Anterior cingulate cortex (tissue), 58 donors: ENCODE measurements at places on chromosomes 6 and 20.

DNA sequence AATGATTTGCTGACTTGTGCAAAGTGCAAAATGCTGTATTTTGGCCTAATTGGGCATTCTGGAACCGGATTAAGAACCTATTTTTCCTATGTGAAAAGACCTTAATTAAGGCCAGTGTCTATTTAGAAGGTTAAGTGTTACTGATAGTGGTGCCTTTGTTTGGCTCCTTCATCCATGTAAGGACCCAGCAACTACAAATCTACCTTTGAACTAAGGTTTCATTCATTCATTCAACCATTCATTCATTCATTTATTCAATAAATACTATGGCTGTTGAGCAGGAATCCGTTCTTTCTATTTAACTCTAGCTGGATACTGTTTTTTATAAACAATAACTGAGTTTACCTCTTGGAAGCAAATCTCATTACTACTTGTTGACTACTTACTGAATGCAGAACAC is 33.6 kb downstream of the MAPK14 start:
- DNase-seq: no peak

GRCh38 chr6:149567945-149568585 is 1.9 kb downstream of the GINM1 start:
- DNase-seq: no peak

DNA sequence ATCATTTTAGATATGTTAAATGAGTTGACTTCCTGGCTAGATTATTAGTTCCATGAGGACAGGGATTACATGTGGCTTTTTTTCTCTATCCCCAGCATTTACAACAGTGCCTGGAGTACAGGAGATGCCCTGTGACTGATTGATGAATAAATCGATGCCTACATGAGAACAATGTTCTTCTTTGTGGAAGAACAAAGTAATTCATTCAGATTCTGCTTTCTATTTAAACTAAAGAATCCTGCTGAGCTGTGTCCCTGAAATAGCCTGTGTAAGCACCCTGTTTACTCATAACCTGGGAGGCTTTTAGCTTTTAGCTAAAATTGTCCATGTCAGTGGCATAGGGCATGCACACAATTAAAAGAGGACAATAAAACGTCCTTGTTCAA is 125.1 kb upstream of the BTBD3 start:
- DNase-seq: no peak

DNA sequence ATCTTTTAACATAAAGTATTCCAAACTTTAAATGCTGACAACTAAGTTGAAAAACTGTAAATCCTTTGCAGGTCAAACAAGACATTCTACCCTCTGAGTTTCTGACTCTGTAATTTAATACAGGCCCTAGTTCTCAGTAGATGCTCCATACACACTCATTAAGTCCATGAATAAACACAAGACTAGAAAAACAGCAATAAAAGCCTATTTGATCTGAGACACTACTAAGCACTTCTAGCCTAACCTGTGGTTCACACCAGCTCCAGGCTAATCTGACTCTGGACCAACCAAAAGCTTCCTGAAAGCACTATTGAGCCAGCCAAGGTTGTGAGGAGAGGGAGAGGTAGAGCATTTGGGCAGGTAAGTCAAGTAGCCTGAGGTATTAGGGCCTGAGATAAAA is 103.9 kb downstream of the EPM2A start:
- DNase-seq: no peak

DNA sequence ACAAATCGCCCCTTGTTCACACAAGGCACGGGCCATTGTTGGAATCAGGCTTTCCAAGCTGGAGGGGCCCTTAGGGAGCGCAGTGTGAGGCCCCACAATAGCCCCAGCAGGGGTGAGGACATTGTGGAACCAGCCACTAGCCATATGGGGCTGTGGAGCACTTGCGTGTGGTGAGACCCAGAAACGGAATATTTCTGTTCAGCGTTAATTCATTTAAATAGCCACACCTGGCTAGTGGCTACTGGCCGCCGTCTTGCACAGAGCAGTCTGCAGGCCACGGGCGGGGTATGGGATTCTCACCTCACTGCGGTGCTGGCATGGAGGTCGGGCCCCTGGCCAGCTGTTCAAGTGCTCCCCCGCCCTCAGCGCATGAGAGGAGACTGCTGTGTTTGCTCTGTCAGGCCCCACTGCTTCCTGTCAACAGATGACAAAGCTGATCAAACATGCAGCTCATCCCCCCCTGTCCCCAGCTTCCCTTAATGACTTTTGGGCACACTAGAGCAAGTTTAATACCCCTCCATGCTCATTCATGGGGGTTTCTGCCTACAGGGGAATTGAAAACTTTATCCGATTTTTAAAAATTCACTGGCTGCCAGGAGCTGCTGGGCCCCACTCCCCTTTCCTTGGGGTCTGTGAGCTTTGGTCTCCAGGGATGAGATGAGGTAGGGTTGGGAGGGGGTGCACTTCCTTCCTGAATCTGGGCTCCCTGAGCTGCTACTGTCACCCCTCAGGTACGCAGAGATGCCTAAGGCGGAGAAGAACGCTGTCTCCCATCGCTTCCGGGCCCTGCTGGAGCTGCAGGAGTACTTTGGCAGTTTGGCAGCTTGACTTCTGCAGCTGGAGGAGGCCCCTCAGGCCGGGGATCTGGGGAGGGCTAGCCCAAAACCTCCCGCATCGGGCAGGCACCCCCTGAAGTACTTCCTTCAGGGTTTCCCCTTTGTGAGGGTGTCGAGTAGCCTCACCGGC is 13.6 kb downstream of the ITPA start:
- no peak for DNase-seq

DNA sequence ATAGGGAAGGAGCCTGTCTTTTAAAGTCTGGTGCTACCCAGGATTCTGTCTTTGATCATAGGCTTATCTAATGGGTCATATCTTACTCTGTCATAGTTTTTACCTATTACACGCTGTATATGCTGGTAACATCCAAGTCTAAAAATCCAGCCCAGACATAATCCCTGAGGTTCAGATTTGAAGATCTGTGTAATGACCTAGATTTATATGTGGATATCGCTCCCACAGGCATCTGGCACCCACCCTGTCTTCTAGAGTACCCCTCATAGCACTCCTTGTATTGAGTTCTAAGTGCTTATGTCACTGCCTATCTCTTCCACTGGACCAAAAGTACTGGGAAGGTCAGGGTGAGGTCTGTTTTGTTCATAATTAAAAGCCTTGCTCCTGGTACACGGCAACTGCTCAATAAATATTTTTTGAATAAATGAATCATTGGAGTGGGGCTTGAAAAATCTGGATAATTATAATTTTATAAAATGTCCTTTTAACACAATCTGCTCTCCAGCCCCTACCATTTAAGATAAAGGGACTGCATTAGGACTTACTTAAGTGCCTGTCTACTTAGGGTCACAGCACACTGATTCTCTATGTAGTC is 136.4 kb downstream of the FUT9 start:
- no peak for DNase-seq
